ENCODE measurements at places on chromosomes 5 and 9. TPM values are rescaled to one million over a fixed set of nuclear protein-coding genes. Genes with fewer than 3 reads are reported as not detected.

DNA sequence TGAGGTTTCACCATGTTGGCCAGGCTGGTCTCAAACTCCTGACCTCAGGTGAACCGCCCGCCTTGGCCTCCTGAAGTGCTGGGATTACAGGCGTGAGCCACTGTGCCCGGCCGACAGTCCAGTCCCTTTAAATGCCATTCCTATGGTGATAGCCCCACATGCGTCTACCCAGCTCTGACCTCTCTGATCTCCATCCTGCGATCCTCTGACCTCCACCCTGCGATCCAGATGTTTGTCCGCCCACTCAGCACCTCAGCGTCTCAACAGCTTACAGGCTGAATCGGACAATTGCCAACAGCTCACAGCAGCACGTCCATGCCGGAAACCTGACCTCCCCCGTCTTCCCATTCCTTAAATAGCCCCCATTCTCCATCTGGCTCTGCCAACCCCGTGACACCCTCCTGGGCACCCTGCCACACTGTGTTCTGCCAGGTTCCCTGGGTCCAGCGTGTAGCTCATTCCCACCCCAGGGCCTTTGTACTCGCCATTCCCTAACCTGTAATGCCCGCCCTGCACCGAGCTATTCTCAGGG, 44.0 kb upstream of the RNU6ATAC start:
- DNase-seq, result no peak

DNA sequence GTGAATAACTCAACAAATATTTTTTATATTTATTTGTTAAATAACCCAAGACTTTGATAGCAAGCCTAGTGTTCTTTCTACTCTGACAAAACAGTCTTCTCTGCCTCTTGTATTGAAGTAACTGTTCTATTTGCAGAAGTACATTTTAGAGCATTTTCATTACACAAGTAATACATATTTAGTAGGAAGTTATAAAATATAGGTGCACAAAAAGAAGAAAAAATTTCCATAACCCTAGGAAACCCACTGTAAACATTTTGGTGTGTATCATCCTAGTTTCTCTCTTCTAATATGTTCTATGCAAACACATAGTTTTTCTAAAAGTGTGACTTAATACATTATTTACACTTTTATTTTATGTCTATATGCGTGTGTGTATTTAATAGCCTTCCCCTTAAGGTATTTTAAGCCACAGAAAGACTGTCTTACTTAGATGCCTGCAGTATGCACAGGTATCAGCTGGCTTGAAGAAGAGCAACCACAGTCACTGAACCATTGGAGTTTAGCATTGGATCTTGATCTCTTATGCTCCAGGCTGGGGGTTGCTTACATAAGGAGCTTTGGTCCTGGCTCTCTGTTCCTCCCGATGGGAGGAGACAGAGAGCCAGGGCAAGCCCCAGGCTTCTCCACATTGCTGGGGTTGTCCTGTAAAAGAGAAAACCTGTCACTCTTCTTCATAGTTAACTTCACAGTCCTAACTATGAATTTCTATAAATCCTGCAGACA, 3.8 kb downstream of the SELENOP start:
- DNase-seq, result no peak

- peak; percentile 33 for DNase-seq
These were observed 23.9 kb downstream of the C5orf15 start for GRCh38 chr5:133944263-133945185.

- DNase-seq, result no peak
These were observed 68.4 kb downstream of the RASGEF1C start for GRCh38 chr5:180140571-180140970.

- no peak for DNase-seq
These were observed 18.0 kb downstream of the IGIP start for GRCh38 chr5:140143521-140144258.

DNA sequence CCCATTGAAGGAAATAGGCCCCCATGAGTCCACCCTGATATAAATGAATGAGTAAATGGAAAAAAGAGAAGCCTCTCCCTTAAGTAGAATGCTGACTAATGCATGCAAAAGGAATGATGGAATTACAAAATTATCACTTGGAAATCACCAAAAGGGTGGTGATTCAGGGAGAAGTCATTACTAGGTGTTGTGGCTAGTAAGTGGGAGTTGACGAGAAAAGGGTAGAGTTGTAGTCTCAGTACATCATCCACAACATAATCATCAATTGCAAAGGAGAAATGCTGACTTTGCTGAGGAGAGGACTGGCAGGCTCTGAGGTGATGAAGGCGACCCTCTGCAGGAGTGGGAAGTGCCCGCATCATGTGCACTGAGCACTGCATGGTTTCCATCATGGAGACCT, 201.5 kb upstream of the S1PR3 start:
- no peak for DNase-seq

DNA sequence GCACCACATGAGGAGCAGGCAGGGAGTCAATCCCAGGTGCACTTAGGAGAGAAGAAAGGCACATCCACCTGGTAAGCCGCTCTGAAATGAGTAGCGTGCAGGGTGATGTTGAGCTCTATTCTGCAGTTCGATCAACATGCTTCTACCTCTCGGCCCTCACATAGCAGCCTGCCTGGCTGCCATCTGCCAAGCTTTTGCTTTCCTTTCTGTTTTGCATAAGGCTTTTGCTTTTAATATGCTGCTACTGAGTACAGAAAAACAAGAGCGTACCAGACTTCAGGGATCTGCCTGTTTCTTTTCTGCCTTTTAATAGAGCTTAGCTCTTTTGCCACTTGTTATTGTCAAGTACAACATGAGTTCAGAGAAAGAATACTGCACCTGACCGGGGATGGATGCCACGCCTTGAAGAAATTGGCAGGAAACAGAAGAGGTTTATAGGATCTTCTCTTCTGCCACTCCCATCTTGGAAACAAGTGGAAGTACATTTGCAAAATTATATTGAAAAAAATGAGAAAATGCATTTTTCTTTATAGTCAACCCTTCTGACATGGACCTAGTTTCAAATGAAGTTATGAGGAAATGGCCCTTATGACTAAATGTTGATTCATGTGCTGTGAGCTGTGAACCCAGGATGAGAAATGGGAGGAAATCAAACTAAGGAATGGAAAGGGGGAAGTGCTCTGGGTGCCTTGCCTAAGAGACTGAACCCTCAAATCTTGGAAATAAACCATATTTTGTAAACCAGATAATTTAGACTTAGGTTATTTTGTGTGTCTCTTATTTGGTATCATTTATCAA, 4.0 kb upstream of the FCHO2 start:
- DNase-seq, result peak; percentile 83

- no peak for DNase-seq
These were observed 40.4 kb upstream of the MAN2A1 start for GRCh38 chr5:109649318-109649717.

GRCh38 chr5:133562554-133562953, 49.8 kb downstream of the FSTL4 start:
- no peak for DNase-seq

GRCh38 chr9:74951725-74952151, 974 bp downstream of the C9orf40 start:
- DNase-seq, result peak; percentile 27

- DNase-seq, result no peak
These were observed 88.1 kb downstream of the OTULIN start for GRCh38 chr5:14752497-14753071.

DNA sequence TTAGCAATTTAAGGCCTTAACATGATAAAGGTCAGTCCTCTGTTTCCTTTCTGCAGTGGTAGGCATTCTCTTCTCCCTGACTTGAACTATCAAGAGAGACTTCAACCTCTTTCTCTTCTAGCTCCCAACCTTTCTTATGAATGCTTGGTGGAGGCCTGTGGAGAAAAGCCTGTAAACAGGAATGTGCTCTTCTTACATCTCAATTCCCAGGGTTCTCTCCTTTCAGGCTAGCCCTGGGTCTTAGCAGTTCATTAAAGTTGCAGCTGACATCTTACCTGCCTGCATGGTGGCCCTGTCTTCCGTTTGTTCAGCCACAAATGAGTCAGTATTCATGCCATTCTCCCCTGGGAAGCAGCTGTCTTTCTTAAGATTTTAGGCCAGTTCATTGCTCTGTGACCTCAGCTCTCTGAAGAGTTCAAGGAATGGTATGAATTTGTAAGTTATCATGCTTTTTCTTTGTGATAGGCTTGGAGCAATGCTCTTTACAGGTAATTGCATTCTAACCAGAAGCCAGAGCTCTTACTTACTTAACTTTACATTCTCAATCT, 77.8 kb downstream of the ADCY2 start:
- DNase-seq, result no peak

The HAVCR2 gene
- 0.06 TPM for total RNA-seq

The EGR1 gene
- total RNA-seq, result 7.2 TPM

The PCDHGC4 gene
- total RNA-seq, result 0.69 TPM

The SMIM33 gene
- not detected for total RNA-seq

The LECT2 gene
- total RNA-seq, result not detected

The CDH9 gene
- total RNA-seq, result not detected

The SLC34A1 gene
- not detected for total RNA-seq

The IRX4 gene
- total RNA-seq, result not detected

The TRIM7 gene
- 1.5 TPM for total RNA-seq

The DNAH5 gene
- total RNA-seq, result 0.75 TPM

The PPP1R26 gene
- 8.1 TPM for total RNA-seq

The PCDHGB3 gene
- total RNA-seq, result 1.4 TPM

The ANKRD31 gene
- not detected for total RNA-seq

The TXNDC8 gene
- total RNA-seq, result not detected

The WHRN gene
- total RNA-seq, result 0.83 TPM
